Kidney (tissue), 22 donors: ENCODE measurements at places on chromosomes 4 and X. TPM values are rescaled to one million over a fixed set of nuclear protein-coding genes. Genes with fewer than 3 reads are reported as not detected.
A peak's percentile ranks its signal among the peaks of the same experiment; 100 is the strongest.

STS gene
- total RNA-seq = 13.4 TPM

ASB12 gene
- not detected for total RNA-seq

TNIP3 gene
- total RNA-seq = 0.63 TPM

TMPRSS11F gene
- total RNA-seq = not detected

AREG gene
- total RNA-seq = 11.8 TPM

MCTS1 gene
- total RNA-seq = 30.6 TPM

RTL3 gene
- not detected for total RNA-seq

TMEM47 gene
- total RNA-seq = 68.9 TPM

SLC6A14 gene
- not detected for total RNA-seq

- no peaks in the 10 kb centered on the region for H3K27me3 ChIP-seq
- no peak overlapping the region for H3K4me3 ChIP-seq
- DNase-seq = no peak
- no peaks in the 10 kb centered on the region for H3K4me1 ChIP-seq
- H3K36me3 ChIP-seq = no peaks in the 10 kb centered on the region
Measured at GRCh38 chrX:38275615-38276014, 51.7 kb downstream of the RPGR start.

DNA sequence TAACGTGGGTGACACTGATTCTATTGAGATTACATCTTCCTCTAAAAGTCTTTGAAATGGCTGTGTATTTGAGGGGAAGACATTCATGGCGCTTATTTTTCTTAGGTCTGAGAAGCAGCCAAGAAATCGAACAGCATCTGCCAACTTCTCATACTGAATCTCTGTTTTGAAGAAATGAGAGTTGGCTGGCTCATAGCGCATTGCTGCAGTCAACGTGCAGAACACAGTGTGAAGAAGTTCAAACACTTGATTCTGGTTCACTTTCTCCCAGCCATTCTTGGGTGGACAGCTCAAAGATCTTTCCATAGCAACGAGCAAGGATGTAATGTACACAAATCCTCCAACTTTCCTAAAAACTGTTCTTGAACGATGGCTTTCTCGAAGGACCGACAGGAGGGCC is 156.5 kb downstream of the WDFY3 start:
- no peak for DNase-seq
- H3K27me3 ChIP-seq = no peaks in the 10 kb centered on the region
- H3K4me1 ChIP-seq = no peaks in the 10 kb centered on the region
- H3K36me3 ChIP-seq = peaks cover 16% of the 10 kb centered on the region

DNA sequence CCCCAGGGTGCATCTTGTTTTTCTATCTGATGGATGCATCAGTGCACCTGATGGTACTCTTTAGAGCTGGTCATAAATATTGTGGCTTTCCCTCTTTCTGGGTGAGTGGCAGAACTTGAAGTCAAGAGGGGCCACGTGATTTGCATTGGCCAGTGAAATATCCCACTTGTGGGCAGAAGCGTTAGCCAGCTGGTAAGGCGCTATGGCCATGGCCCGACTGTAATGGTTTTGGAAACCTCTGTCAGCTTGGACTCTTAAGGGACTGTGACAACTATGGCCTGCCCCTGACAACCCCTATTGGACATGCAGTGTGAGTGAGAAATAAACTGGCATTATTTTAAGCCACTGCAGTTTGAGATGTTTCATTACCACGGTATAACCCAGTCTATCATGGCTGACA is 72.8 kb downstream of the SEL1L3 start:
- no peak for DNase-seq
- H3K36me3 ChIP-seq = no peaks in the 10 kb centered on the region
- no peak overlapping the region for H3K4me3 ChIP-seq
- no peak overlapping the region for H3K27ac ChIP-seq
- no peaks in the 10 kb centered on the region for H3K27me3 ChIP-seq
- H3K4me1 ChIP-seq = no peaks in the 10 kb centered on the region

GRCh38 chrX:154487518-154488290 is 1.3 kb upstream of the UBL4A start:
- no peak overlapping the region for H3K4me3 ChIP-seq
- H3K27ac ChIP-seq = no peak overlapping the region
- peaks cover 3% of the 10 kb centered on the region for H3K36me3 ChIP-seq
- DNase-seq = no peak
- no peaks in the 10 kb centered on the region for H3K27me3 ChIP-seq

- no peaks in the 10 kb centered on the region for H3K4me1 ChIP-seq
- no peaks in the 10 kb centered on the region for H3K36me3 ChIP-seq
- H3K27ac ChIP-seq = no peak overlapping the region
- H3K27me3 ChIP-seq = no peaks in the 10 kb centered on the region
Measured at GRCh38 chr4:85128246-85129204, 162.0 kb upstream of the WDFY3 start.

DNA sequence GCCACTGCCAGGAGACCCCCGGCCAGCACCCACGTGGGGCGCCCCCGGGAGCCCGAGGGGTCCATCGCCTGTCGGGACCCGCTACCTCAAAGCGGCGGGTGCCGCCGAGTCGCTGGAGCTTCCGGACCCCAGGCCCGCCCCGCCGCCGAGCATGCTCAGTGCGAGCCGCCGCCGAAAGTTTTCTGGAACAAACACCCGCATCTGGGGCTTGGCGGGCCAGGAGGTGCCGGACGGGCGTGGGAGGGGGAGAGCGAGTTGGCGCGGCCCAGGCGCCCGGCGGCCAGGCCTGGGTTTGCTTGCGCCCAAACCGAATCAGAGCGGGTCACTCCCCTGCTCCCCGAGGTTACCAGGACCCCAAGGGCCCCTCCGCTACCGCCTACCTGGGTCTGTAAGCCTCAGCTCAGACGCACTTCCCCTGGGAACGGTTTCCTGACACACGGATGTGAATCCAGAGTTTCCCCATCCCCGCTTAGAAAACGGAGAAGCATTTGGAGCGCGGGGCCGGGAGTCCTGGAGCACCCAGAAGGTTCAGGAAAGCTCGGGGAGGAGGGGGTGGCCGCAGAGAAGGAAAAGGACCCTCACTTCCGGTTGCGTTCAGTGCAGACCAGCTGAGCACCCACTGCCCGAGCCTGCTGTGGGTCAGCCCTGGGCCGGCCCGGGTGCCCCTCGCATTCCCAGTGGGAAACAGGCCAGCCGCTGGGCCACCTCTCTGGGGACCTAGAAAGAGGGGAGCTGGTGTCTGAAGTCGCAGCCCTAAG is at the start of gene EVC2:
Gene EVC2 (minus strand): TSS at position 111 of the 758 bp plus-strand sequence. CDS start 46 bp downstream, at position 65.
- peak within 1 kb of the TSS; percentile 74 for H3K27ac ChIP-seq
- H3K36me3 ChIP-seq = no peaks in the 10 kb centered on the region
- peak within 1 kb of the TSS; percentile 55 for H3K4me3 ChIP-seq
- peak; percentile 81 for DNase-seq

GRCh38 chrX:497186-498014 is 110.7 kb upstream of the PPP2R3B start:
- peaks cover 5% of the 10 kb centered on the region for H3K27me3 ChIP-seq
- no peak overlapping the region for H3K27ac ChIP-seq
- no peak overlapping the region for H3K4me3 ChIP-seq
- no peaks in the 10 kb centered on the region for H3K4me1 ChIP-seq
- H3K36me3 ChIP-seq = no peaks in the 10 kb centered on the region
- no peak for DNase-seq

GRCh38 chr4:107619066-107619465 is 101.0 kb downstream of the PAPSS1 start:
- no peaks in the 10 kb centered on the region for H3K27me3 ChIP-seq
- no peak overlapping the region for H3K4me3 ChIP-seq
- no peaks in the 10 kb centered on the region for H3K36me3 ChIP-seq
- no peaks in the 10 kb centered on the region for H3K4me1 ChIP-seq

DNA sequence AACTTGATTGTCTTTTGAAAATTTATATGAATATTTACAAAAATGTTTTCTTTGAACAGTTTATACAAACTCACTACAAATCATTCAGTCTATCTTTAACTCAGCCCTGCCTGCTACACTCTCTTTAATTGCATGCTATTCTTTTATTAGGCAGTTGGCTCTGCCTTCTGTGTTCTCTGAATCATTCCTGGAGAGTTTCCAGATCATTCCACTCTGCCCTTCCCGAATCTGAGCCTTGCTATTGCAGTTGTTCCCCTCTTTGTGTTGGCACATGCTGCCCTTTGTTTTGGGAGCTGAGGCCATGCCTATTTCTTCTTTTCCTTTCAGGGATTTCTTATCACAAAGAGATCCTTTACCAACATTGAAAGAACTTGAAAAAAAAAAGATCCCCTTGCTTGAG is 8.7 kb upstream of the TECRL start:
- DNase-seq = no peak
- H3K4me1 ChIP-seq = no peaks in the 10 kb centered on the region
- no peaks in the 10 kb centered on the region for H3K36me3 ChIP-seq
- H3K27me3 ChIP-seq = no peaks in the 10 kb centered on the region
- H3K27ac ChIP-seq = no peak overlapping the region

DNA sequence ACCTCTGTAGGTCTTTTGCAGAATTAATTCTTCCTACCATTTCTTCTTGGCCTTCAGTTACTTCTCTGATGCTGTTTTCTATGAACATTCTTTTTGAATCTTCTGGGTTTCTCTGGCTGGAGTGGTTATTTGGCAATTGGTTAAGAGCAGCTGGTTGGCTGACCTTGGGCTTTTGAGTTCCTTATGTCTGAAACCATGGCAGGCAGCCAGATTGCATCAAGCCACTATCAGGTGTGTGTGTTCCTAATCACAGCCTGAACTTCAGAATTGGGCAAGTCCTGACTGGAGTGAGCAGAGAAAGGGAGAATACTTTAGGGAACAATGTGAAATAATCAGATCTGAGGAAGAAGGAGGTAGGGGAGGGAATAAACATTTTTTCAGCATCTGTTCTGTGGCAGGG is 90.2 kb downstream of the ARHGAP10 start:
- peaks cover 4% of the 10 kb centered on the region for H3K4me1 ChIP-seq
- no peaks in the 10 kb centered on the region for H3K36me3 ChIP-seq
- no peaks in the 10 kb centered on the region for H3K27me3 ChIP-seq
- no peak overlapping the region for H3K4me3 ChIP-seq
- H3K27ac ChIP-seq = no peak overlapping the region

DNA sequence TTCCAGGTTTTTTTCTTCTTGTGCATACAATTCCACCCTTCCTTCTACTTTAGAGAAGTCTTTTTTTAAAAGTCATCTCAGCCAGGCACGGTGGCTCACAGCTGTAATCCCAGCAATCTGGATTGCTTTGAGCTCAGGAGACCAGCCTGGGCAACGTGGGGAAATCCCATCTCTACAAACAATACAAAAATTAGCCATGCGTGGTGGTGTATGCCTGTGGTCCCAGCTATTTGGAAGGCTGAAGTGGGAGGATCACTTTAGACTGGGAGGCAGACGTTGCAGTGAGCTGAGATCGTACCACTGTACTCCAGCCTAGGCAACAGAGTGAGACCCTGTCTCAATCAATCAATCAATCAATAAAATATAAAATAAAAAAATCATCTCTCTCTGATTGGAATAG is 14.8 kb downstream of the ELOVL6 start:
- H3K4me1 ChIP-seq = no peaks in the 10 kb centered on the region
- no peak overlapping the region for H3K27ac ChIP-seq
- peak; percentile 25 for DNase-seq
- H3K36me3 ChIP-seq = no peaks in the 10 kb centered on the region
- H3K4me3 ChIP-seq = no peak overlapping the region

DNA sequence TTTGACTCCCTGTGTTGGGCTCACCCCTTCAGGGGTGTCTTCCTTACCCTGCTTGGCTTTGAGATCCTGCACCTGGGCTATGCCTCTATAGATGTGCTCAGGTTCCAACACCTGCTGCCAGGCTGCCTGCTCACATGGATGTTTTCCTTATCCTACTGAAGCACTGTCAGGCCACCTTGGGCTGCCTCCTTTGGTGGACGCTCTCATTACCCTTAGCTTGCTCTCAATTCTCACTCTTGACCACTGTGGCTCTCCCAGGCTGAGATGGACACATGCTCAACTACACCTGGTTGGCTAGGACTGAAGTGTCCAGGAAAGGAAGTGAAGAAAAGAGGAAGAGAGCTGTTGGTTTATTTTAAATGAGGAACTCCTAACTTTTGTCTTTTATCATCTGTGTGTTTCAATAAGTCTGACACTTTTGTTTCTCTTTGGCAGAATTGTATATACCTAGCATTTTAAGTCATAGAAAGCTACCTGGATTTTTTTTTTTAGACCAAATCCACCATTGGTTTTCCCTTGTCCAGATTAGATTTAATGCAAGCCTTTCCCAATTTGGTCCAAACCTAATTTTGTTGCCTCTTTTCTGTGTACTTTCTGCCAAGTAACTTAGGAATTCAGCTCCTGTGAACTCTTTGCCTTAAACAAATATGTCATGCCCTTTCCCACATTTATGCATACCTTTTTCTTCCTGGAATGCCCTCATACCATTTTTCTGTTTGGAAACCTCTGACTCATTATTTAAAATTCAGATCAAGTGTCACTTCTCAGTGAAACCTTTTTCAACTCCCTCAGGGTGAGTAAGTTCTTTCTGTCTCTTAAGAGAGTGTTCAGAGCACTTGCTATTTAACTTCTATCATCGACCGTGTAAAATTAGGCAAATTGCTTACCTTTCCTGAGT is 175.8 kb downstream of the GC start:
- H3K36me3 ChIP-seq = no peaks in the 10 kb centered on the region
- H3K4me3 ChIP-seq = no peak overlapping the region
- DNase-seq = no peak

DNA sequence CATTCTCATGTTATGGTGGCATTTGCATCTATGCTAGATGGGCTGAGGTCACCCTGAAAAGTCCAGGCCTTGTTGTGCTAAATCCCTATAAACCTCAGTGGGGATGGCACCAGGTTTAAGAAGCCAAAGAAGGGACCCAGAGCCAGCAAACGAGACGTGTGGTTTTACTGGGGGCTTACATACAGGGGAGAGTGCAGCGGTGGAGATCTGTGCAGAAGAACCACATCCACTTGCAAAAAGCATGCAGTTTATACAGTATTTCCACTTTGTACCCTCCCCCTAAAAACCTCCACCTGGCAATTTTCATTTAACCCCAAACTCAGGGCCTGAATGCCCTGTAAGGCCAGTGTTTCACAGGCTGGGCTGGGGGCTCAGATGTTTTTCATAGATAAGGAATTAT is 134.9 kb upstream of the GATB start:
- DNase-seq = no peak
- no peaks in the 10 kb centered on the region for H3K4me1 ChIP-seq
- H3K36me3 ChIP-seq = no peaks in the 10 kb centered on the region
- no peaks in the 10 kb centered on the region for H3K27me3 ChIP-seq
- no peak overlapping the region for H3K27ac ChIP-seq

DNA sequence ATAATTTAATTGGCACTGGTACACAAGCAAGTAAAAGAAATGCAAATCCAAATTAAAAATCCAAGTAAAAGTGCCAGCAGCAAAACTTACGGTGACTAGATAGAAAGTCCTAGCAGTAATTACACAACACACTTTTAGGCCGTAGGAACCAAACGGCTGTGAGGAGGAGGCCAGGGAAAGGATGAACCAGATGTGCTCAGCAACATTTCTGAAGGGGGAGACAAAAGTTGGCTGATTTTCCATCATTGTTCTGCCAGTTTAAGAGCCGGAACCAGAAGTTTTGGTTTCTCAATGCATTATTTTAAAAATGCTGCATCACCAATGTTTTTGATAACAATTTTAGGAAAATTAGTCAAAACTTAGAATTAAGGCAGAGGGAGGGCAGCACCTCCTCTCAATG is 68.7 kb upstream of the ENPP6 start:
- no peaks in the 10 kb centered on the region for H3K36me3 ChIP-seq
- no peaks in the 10 kb centered on the region for H3K4me1 ChIP-seq
- no peaks in the 10 kb centered on the region for H3K27me3 ChIP-seq
- no peak overlapping the region for H3K4me3 ChIP-seq
- no peak for DNase-seq
- H3K27ac ChIP-seq = no peak overlapping the region

- H3K4me3 ChIP-seq = no peak overlapping the region
- no peaks in the 10 kb centered on the region for H3K36me3 ChIP-seq
- no peaks in the 10 kb centered on the region for H3K4me1 ChIP-seq
- DNase-seq = no peak
Measured at GRCh38 chr4:127000110-127000509, 632.6 kb upstream of the INTU start.

GRCh38 chr4:46820154-46820553 is 88.9 kb downstream of the COX7B2 start:
- no peaks in the 10 kb centered on the region for H3K36me3 ChIP-seq
- H3K27me3 ChIP-seq = no peaks in the 10 kb centered on the region
- no peak for DNase-seq
- no peaks in the 10 kb centered on the region for H3K4me1 ChIP-seq
